T-helper 9 cell (primary cell): ENCODE measurements at places on chromosomes 5 and 9.

GRCh38 chr5:41843456-41844370, 26.5 kb downstream of the OXCT1 start:
- DNase-seq, result no peak

DNA sequence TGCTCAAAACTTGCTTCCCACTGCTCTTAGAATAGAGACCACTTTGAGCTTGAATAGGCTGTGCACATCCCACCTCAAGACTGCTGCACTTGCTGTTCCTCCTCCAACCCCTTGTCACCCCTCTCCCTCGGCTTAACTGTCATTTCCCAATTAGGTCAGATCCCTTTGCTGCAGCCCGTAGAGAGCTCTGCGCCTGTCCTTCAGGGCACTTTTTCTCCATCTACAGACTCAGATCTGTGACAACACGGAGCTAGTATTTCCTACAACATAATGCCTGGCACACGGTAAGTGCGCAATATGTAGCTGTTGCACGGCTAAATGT, 485 bp upstream of the HABP4 start:
- no peak for DNase-seq

DNA sequence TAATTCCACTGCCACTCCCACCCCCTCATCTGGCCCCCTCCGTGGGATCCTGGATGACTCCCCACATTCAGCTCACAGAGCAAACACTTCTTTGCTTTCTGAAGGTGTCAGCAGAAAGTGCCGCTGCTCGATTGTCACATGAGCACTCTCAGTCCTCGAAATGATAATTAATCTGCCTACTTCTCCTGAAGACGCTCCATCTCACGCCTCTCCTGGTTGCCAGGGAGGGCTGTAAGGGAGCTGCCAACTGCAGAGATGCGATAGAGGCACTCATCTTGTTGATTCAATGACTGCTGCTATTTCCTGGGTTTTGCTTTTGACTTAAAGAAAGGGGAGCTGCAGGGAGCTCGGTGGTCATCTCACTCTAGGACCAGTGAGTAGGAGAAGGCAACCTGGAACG, 206.5 kb downstream of the DAB2IP start:
- no peak for DNase-seq

GRCh38 chr5:32707418-32707997, 3.6 kb upstream of the NPR3 start:
- no peak for DNase-seq

DNA sequence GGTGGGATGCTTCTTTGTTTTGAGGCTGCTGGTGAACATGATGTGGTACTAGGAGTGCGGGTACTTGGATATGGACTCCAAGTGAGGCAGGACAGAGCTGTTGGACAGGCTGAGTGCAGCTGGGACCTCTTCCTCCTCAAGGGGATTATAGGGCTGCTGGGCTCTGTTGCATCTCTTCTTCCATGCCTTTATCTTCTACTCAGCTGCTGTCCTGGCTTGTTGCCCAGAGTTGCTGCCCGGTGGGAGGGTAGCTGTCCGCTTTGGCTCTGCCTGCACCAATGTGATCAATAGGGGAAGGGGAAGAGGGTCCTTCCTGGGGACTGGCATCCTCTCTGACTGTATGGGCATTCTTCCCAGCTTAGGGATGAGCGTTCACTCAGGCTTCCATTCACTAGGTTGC, 1217.9 kb upstream of the ACO1 start:
- no peak for DNase-seq

- peak; percentile 13 for DNase-seq
Measured at GRCh38 chr5:128905568-128906110, 59.6 kb upstream of the SLC27A6 start.

- no peak for DNase-seq
Measured at GRCh38 chr5:966941-967340, 41.7 kb upstream of the NKD2 start.
